ENCODE measurements at places on chromosomes 12 and 14.

- no peak for DNase-seq
Observed at GRCh38 chr12:128793701-128794100, 30.1 kb downstream of the SLC15A4 start.

GRCh38 chr12:19689801-19690472 is 250.6 kb downstream of the AEBP2 start:
- no peak for DNase-seq

DNA sequence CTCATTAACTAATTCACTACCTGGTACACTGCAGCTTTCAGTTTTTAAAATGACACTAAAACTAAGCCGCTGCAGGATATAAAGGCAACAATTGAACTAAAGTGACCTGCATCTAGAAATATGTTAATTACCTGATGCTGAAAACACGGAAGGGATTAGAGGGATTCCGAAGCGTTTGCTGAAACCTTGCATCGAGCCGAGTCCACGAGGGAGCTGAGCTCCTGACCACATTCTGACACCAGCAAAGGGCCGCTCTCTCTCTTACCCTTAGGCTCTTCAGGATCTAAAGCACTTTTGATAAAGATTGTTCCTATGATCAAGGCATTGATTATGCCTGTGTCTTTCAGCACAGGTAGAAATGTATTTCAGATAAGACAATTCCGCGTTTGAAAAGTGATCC is 59.5 kb upstream of the CDKN3 start:
- no peak for DNase-seq

GRCh38 chr12:92010853-92011701 is 134.6 kb downstream of the BTG1 start:
- no peak for DNase-seq

DNA sequence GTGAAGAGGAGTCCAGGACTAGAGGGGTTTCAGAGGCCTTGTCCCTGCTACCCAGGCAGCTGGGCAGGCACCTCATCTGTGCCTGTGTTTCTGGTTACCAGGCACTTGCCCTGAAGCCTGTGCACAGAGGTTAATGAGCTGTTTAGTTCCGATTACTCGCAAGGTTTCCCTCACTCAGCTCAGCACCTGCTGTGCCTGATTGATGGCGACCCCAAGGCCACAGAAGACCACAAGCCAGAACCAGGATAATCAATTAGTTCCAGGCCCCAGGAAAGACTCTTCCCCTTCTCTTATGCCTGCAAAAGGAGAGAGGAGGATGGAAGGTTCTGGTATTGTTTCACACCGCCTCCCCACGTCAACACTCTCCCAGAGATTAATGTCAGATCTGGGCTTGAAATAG is 88.8 kb upstream of the NOS1 start:
- DNase-seq, result peak; percentile 66

- no peak for DNase-seq
Observed at GRCh38 chr14:68696266-68696665, 96.6 kb downstream of the ZFP36L1 start.

DNA sequence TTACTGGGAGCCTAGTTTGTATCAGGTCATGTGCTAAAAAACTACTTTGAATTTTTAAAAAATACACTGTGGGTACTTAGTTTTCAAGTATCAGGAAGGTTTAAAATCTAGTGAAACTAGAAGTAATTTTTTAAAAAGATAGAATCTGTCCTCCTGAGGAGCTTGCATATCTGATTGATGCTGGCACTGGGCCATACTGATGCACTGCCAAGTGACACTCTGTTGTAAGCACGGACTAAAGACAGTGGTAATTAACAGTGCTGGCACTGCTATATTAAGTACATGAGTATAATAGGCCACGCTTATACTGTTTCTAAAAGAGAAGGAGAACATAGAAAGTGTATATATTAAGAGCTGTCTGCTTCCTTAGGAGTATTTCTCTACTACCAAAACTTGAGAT is 10.0 kb upstream of the TBC1D30 start:
- DNase-seq, result no peak

- DNase-seq, result no peak
Observed at GRCh38 chr14:50229681-50230080, 1.7 kb downstream of the SOS2 start.

GRCh38 chr12:32617534-32617933 is 61.6 kb upstream of the DNM1L start:
- no peak for DNase-seq

GRCh38 chr12:94874518-94875302 is 128.8 kb downstream of the NDUFA12 start:
- DNase-seq, result no peak

DNA sequence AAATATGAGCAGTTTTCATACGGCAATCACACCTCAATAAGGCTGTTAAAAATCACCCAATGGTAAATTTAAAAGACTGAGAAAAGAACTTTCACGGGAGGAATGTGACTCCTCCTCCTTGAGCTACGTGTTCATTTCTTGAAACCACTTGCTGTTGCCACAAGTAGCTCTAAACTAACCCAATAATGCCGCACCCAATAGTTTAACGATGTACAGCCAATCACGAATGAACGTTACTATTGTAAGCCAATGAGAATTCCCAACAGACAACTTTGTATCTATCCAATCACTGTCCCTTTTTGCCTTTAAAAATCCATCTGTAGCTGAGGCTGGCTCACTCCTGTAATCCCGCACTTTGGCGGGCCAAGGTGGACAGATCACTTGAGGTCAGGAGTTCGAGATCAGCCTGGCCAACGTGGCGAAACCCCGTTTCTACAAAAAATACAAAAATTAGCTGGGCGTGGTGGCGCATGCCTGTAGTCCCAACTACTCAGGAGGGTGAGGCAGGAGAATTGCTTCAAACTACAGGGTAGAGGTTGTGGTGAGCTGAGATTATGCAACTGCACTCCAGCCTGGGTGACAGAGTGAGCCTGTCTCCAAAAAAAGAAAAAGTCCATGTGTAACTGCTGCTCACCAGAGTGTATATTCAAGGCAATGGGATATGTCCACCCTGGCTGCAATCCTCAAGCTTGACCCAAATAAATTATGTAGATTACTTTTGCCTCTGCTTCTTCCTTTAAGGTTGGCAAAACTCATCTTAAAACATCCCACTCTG is 24.4 kb upstream of the BTBD6 start:
- DNase-seq, result no peak

DNA sequence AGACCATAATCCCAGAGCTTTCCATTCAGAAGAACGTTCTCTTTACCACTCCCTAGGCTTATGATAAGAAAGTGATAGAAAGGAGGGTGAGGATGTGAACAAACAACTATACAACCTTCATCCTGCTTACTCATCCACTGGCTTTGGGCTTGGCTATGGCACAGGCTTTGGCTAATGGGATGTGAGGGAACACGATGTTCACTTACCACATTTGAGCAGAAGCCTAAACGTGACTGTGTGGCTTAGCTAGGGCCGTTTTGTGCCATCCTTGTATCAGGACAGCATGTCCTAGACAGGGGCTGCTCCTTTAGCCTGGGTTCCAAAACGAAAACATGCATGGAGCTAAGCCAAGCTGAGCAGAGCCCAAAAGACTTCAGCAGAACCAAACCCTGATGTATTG is 118.6 kb upstream of the CCDC175 start:
- DNase-seq, result no peak

DNA sequence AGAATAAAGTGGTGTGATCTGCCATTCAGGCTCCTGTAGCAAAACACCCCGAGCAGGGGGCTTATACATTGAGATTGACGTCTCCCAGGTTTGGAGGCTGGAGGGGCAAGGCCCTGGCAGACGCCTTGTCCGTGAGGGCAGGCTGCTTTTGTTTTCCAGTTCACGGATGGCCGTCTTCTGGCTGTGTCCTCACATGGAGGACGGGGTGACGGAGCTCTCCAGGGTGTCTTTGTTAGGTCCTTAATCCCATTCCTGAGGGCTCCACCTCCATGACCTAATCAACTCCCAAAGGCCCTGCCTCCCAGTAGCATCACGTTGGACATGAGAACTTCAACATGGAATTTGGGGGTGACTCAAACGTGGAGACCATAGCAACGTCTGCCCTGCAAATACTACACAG is 147.7 kb downstream of the KIF26A start:
- no peak for DNase-seq

DNA sequence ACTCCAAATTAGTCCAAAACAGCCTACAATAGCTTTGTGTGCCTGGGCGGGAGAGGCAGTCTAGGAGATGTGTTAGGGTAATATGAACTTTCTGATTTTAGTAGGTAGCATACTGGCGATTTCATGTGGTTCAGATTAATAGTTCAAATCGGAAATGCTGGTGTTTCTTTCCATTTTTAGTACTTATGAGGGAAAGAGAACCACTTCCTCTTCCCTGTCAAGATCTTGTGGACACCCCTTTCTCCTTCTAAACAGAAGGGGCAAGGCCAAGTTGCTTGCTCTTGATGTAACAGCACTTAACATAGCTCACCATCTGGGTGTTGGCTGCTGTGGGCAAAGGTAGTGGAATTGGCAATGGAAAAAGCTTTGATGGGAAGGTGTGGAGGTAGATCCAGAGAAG is 32.2 kb upstream of the IGF1 start:
- DNase-seq, result no peak

GRCh38 chr12:7217475-7218069 is 28.1 kb downstream of the PEX5 start:
- no peak for DNase-seq

GRCh38 chr12:117863002-117863709 is 105.6 kb downstream of the KSR2 start:
- DNase-seq, result no peak
